ENCODE measurements at places on chromosomes 5 and 9.

GRCh38 chr5:53479590-53480415 lies 626 bp upstream of the FST start:
- DNase-seq: no peak

DNA sequence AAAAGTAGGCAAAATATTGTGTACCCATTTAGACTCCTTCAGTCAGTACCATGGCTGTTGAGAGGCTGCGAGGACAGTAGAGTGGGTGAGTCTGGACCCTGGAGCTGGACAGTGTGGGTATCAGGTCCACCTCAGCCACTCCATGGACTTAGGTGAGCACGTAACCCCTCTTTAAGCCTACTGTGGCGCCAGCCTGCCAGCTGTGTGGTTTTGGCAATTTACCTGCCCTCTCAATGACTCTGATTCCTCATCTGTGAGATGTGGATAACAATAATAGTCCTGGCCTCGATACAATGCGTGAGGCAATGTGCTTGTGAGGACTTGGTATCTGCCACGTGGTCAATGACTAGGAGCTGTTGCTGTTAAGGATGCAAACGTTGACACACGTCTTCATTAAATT lies 17.9 kb downstream of the SLC1A3 start:
- DNase-seq: no peak

- no peak for DNase-seq
These were observed 44.7 kb upstream of the ITGA1 start for GRCh38 chr5:52743012-52743411.

GRCh38 chr5:68255305-68256120 lies 40.0 kb downstream of the PIK3R1 start:
- peak; percentile 33 for DNase-seq

DNA sequence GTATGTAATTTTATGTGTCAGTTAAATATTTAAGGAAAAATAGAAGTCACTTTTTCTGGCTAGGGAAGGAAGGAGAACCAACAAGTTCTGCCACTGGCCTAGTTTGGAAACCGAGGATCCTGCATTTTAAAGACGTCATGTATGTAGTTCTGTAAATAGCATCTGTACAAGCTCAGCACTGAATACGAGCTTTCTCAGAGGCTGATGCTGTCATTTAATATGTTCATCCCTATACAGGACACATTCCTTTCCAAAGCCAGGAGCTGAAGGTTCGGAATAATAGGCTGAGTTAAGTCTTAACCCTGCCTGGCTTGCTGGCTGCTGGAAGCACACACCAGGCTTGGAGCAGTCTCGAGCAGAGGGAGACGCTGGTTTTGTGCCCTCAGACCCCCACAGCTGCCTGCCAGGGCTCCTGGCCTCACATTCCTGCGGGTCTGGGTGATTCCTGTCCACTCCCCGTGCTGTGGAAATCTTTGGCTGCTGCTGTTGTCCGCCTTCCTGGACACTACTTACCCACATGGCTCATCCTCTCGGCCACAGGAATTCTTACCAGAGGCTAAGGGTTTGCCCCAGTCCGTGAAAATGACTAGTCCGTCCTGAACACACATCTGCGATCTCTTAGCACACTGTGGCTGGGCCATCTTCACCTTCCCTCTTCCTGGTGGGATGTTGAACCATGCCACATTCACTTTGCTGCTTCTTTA lies 36.6 kb downstream of the SLC46A2 start:
- DNase-seq: no peak

DNA sequence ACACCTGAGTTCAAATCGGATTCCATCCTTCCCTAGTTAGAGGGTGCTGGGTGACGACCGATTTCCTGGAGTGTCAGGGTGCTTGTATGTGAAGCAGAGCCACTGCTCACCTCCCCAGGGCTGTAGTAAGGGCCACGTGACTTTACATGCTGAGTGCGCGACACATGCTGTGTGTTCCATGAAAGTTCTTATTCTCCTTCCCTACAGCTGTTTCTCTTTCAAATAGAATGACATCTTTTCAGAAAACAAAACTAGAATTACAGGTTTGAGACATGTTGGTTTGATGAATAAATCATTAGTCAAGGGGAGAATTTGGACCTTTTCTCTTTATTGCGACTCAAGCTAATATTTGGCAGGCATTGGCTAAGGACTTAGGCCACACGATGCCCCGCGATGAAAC lies 113.1 kb downstream of the JMY start:
- DNase-seq: no peak

- DNase-seq: no peak
These were observed 10.9 kb upstream of the LRRC14B start for GRCh38 chr5:180286-180918.

DNA sequence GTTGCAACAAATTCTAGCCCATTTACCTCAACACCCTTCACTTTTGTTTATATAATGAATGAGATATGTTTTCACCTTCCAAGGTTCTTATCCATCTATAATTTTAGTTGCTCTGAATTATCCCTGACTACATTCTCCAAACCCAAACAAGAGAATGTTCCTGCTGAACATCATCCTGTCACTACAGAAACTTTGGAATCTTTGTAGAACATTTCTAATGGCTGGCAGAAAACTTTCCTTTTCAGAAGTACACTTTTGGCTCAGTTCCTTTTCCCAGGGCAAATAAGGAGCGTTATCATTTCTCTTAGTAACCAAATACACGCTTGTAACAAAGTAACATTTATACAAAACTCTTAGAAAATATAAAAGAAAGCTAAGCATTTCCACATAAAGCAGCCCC lies 860.6 kb upstream of the SEMA6A start:
- DNase-seq: no peak

DNA sequence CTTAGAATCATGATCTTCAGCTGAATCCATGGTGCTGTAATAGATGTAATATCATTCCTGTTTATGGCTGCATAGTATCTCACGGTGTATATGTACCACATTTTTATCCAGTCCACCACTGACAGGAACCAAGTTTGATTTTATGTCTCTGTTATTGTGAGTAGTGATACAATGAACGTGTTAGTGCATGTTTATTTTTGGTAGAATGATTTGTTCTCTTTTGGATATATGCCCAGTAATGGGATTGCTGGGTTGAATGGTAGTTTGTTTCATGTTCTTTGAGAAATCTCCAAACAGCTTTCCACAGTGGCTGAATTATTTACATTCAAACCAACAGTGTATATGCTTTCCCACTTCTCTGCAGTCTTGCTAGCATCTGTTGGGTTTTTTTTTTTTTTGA lies 175.1 kb upstream of the CDH10 start:
- DNase-seq: no peak

GRCh38 chr5:68196876-68197275 lies 18.7 kb upstream of the PIK3R1 start:
- no peak for DNase-seq

DNA sequence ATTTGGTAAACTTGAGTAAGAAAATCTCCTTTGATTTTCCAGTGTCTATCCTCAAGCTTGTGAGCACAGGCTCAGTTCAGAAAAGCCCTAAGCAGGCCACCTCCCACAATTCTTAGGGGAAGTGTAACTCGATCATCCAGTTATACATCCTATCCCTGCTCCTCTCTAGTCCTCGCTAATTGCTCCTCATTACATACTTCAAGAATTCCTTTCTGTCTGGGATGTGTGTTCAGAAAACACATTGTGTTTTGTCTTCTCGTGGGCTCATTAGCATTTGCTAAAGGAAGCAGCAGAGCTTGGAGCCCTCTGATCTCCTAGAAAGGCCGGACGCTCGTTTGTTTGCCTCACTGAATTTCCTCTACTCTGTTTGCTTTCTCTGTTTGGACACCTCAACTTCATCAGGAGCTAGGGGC lies 268.2 kb upstream of the RFX3 start:
- DNase-seq: no peak

DNA sequence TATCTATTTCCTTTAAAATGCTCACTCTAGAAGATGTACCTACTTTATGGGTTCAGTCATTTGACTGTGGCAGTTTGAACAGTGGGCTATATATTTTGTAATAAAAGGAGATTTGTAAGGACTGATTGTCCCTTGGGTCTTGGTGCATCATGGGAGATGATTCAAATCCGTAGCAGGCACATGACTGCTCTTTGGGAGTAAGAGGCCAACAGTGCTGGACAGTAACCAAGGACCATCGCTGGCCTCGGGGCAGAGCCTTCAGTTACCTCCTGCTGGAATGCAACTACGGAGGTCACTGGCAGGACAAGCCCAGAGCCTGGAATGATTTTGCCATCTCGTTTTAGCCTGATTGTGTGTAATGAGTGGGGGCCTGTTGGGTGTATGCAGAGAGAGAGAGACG lies 7.0 kb upstream of the MAMDC2 start:
- no peak for DNase-seq
